ENCODE measurements at places on chromosomes 3 and 15. TPM values are rescaled to one million over a fixed set of nuclear protein-coding genes. Genes with fewer than 3 reads are reported as not detected.

- no peak for DNase-seq
- H3K4me1 ChIP-seq: no peaks in the 10 kb centered on the region
- H3K27me3 ChIP-seq: peaks cover 10% of the 10 kb centered on the region
Measured at GRCh38 chr3:65534805-65535204, 503.9 kb downstream of the MAGI1 start.

DNA sequence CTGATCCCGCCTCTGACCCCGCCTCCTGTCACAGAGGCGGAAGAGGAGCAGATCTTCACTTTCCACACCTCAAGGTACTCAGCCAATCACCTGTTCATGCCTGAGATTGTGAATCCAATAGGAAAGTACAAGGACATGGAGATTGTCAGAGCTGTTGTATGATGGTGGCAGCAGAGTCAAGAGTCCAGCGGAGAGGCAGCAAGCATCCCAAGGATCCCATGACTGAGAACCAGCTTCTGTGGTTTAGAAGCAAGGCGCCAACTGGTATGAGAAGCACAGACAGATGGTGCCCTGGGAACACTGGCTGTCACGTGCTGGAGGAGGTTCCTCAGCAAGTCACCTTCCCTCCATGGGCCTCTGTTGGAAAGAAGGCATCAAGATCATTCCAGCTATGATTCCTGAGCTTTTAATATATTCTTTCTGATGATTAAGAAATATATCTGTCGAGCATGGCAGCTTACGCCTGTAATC is 93.9 kb downstream of the CPN2 start:
- no peaks in the 10 kb centered on the region for H3K36me3 ChIP-seq
- H3K4me1 ChIP-seq: no peaks in the 10 kb centered on the region
- DNase-seq: no peak
- H3K4me3 ChIP-seq: no peak overlapping the region
- H3K27ac ChIP-seq: no peak overlapping the region

GRCh38 chr3:187713504-187713903 is 11.1 kb upstream of the RTP2 start:
- no peak overlapping the region for H3K4me3 ChIP-seq
- DNase-seq: peak; percentile 30
- peaks cover 6% of the 10 kb centered on the region for H3K4me1 ChIP-seq
- H3K27me3 ChIP-seq: no peaks in the 10 kb centered on the region
- no peak overlapping the region for H3K27ac ChIP-seq

GRCh38 chr3:133830071-133830470 is 24.5 kb downstream of the SRPRB start:
- H3K27me3 ChIP-seq: no peaks in the 10 kb centered on the region
- no peak for DNase-seq

DNA sequence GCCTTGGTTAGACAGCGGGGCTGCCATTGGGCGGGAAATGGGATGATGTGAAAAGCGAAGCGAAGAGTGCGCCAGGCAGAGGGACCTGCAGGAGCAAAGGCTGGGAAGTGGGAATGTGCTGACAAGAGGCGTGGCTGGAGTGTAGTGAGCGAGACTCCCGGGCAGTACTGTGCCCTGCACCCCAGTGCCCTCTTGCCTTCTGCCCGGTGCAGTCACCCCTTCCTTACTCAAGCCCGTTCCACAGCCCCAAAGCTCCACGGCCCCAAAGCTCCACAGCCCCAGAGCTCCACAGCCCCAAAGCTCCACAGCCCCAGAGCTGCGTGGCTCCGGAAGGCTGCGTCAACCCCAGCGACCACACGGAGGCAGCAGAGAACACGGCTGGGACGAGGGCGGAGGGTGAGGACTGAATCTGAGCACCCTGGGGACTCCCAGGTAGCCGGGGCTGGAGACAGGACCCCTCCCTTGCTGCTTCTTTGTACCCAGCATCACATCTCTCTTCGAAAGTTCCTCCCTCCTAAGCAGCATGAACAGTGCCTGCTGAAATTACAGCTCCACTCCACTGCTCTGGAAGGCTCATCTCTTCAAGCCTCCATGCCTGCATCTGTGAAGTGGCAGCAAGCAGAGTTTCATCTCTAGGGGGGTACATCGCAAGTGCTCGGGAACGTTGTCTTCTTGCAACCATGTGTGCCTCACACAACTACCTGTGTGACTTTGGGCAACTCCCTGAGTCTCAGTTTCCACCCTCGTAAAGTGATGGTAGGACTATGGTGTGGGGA is 108.9 kb downstream of the FBLN2 start:
- H3K4me3 ChIP-seq: no peak overlapping the region
- H3K4me1 ChIP-seq: peaks cover 12% of the 10 kb centered on the region
- H3K36me3 ChIP-seq: no peaks in the 10 kb centered on the region
- DNase-seq: peak; percentile 66

DNA sequence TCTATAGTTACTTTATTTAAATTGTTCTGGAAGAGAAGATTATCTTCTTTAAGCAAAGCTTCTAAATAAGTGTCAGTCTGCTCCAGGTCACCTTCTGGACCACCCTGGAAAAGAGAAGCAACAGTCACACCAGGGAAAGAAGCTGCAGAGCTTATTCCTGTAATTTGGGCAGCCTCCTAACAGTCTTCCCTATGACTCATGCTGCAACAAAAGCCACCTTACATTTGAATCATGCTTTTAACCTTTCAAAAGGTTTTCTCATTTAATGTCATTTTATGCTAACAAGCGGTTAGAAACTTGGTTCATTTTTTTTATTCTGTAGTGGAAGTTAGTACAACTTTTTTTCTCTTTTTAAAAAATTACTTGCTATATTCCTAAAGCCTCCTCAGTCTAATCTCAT is 5.3 kb upstream of the GUCA1C start:
- no peaks in the 10 kb centered on the region for H3K27me3 ChIP-seq
- H3K4me1 ChIP-seq: peaks cover 16% of the 10 kb centered on the region
- H3K36me3 ChIP-seq: no peaks in the 10 kb centered on the region
- peak; percentile 36 for DNase-seq
- H3K27ac ChIP-seq: no peak overlapping the region
- no peak overlapping the region for H3K4me3 ChIP-seq

DNA sequence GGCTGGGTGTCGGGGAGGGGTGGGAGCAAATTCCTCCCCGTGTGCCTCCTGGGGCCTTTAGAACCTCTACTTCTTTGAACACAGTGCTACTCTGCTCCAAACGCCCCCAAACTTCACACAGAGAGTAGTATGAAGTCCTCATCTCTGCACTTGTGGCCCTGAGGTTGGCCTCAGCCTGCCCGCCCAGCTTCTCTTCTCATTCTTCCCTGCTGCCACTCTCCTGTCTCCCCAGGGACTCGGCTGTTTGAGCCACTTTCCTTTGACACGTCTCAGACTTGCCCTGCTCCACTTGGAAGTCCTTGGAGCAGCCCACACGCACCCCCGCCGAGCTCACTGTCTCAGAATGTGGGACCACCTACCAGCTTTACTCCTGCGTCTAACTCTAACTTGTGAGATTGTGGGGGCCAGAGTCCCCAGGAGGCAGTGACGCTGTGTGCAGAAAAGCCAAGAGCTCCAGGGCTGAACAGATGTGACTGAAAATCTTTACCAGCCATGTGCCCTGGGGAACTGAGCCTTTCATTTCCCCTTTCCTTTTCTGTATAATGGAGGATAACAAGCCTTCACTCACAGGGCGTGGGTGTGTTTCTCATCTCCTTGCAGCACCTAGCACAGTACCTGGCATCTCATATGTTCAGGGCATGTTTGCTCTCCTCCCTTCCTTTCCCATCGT is 233.6 kb upstream of the CTDSPL start:
- H3K4me1 ChIP-seq: no peaks in the 10 kb centered on the region
- peaks cover 28% of the 10 kb centered on the region for H3K27me3 ChIP-seq
- H3K36me3 ChIP-seq: no peaks in the 10 kb centered on the region

- H3K27ac ChIP-seq: no peak overlapping the region
- H3K4me1 ChIP-seq: peaks cover 11% of the 10 kb centered on the region
- peaks cover 13% of the 10 kb centered on the region for H3K27me3 ChIP-seq
Measured at GRCh38 chr15:81097890-81098280, 36.2 kb upstream of the CFAP161 start.

GRCh38 chr3:160368804-160369203 is 30.2 kb downstream of the IFT80 start:
- H3K4me3 ChIP-seq: no peak overlapping the region
- H3K4me1 ChIP-seq: no peaks in the 10 kb centered on the region
- peaks cover 4% of the 10 kb centered on the region for H3K36me3 ChIP-seq
- no peak for DNase-seq
- no peaks in the 10 kb centered on the region for H3K27me3 ChIP-seq

- H3K27ac ChIP-seq: peak overlapping the region; percentile 85
- H3K4me1 ChIP-seq: peaks cover 6% of the 10 kb centered on the region
- DNase-seq: no peak
- no peaks in the 10 kb centered on the region for H3K27me3 ChIP-seq
Measured at GRCh38 chr3:141294848-141295247, 63.2 kb downstream of the PXYLP1 start.

DNA sequence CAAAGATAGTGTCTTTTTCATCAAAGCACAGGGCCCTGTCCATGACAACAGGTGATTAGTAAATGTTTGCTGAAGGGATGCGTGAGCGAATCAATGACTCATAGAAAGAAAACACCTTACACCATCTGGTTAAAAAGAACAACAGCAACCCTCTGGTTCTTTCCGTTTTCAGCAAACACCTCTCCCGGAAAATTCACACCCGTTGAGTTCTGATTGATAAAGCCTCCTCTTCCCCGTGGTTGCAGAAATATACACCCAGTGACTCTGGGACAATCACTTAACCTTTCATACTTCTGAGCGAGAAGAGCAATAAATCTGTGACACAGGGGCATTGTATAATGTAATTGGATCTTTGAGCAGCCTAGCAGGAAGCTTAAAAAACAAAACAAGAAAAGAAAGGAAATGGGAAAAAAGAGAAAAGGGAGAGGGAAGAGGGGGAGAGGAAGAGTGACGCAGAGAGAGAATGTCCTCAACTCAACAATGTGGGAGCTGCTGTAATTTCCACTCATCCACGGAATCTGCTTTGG is 37.6 kb downstream of the ADAMTS9 start:
- no peak for DNase-seq
- no peak overlapping the region for H3K27ac ChIP-seq
- no peaks in the 10 kb centered on the region for H3K36me3 ChIP-seq
- H3K27me3 ChIP-seq: no peaks in the 10 kb centered on the region
- peaks cover 9% of the 10 kb centered on the region for H3K4me1 ChIP-seq

DNA sequence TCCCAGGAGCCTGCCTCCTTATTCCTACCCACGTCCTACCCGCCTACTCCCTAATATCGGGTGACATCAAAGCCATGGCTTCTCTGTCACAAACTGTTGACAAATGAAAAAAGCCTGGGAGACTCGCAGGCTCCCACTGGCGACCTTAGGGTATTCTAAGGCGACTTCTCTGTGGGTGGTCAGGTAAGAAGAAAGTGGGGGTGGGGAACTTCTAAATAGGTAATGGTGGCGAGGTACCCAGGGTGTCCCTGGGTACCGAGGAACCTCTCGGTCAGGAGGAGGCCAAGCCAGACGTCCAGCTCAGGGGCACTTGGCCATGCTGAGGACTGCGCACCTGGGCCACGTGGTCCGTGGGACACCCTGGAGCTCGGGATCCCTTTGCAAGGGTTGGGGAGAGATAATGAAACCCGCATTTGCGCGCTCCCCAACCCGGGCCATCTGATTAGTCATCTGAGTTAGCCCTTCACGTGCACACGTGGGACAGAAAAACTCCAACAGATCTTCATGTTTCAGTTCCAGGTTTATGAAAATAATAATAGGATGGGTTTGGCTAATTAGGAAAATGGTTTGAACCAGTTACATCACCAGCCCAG is 78.2 kb downstream of the NR2F2 start:
- no peaks in the 10 kb centered on the region for H3K4me1 ChIP-seq
- H3K4me3 ChIP-seq: no peak overlapping the region
- DNase-seq: no peak
- peaks cover 89% of the 10 kb centered on the region for H3K27me3 ChIP-seq
- peaks cover 6% of the 10 kb centered on the region for H3K36me3 ChIP-seq

GRCh38 chr3:27712136-27713077 is 9.7 kb downstream of the EOMES start:
- H3K36me3 ChIP-seq: no peaks in the 10 kb centered on the region
- H3K4me1 ChIP-seq: peaks cover 17% of the 10 kb centered on the region
- peak overlapping the region; percentile 17 for H3K27ac ChIP-seq
- peak overlapping the region; percentile 74 for H3K4me3 ChIP-seq
- no peaks in the 10 kb centered on the region for H3K27me3 ChIP-seq

DNA sequence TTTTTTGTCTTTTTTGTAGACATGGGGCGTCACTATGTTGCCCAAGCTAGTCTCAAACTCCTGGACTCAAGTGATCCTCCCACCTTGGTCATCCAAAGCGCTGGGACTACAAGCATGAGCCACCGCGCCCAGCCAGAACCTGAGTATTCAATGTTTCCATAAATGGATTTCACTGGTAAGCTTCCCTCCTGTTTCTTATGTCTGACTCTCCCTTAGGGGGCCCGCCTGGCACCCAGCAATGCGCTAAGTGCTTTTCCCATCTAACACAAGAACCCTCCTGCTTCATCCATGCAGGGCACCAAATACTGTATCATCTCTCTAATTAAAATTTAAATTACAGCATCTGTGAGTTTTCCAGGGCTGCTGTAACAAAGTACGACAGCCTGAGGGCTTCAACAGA is 44.9 kb downstream of the KLF15 start:
- H3K4me1 ChIP-seq: no peaks in the 10 kb centered on the region
- H3K27ac ChIP-seq: no peak overlapping the region
- no peak overlapping the region for H3K4me3 ChIP-seq
- DNase-seq: no peak

DNA sequence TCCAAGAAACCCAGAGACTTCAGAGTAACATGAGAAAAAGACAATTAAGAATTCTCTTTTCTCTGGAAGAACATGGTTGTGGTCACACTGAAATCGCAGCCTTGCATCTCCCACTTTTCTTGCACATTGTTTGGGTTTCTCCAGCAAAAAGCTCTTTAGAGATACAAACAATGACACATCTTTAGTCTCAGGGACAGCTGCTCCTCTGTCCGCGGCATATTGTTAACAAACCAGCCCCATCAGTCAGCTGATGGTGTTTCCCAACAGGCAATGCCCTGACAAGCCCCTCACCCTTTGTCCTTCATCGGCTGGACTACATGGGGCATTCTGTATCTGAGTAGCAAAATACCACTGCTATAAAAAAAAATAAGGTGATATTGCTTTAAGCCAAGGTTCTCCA is 53.4 kb downstream of the UMPS start:
- no peak for DNase-seq
- H3K4me3 ChIP-seq: no peak overlapping the region
- no peaks in the 10 kb centered on the region for H3K36me3 ChIP-seq
- H3K4me1 ChIP-seq: peaks cover 10% of the 10 kb centered on the region
- no peak overlapping the region for H3K27ac ChIP-seq

DNA sequence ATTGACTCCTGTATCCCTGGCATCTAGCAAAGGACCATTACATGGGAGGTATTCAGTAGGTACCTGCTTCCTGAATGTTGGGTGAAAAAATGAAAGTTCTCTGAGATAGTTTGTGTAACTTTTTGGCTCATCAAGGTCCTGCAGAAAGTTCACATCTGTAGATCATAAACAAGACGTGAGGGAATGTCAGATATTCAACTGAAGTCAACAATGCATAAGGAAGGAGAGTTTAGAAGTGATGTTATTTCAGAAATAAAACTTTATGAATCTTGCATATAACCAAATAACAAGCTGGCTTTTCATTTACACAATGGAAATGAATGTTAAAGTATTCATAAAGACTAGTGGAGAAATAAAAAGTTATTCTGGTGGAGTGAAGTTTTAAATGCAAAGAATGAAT is 73.4 kb upstream of the RBMS3 start:
- peaks cover 3% of the 10 kb centered on the region for H3K4me1 ChIP-seq
- H3K36me3 ChIP-seq: no peaks in the 10 kb centered on the region
- no peaks in the 10 kb centered on the region for H3K27me3 ChIP-seq
- DNase-seq: no peak

CCDC191 gene
- 5.2 TPM for total RNA-seq

GP5 gene
- 0.15 TPM for total RNA-seq

PLIN1 gene
- 0.17 TPM for total RNA-seq

GPR171 gene
- not detected for total RNA-seq

SLC2A2 gene
- not detected for total RNA-seq

TJP1 gene
- total RNA-seq: 137 TPM

CHRFAM7A gene
- 1.9 TPM for total RNA-seq

ATP13A5 gene
- not detected for total RNA-seq

SKOR1 gene
- total RNA-seq: 0.17 TPM

ZNF860 gene
- 11.7 TPM for total RNA-seq

Data from MCF 10A (cell line).